Central memory CD8-positive, alpha-beta T cell (primary cell): ENCODE measurements at places on chromosomes 13 and 19.

DNA sequence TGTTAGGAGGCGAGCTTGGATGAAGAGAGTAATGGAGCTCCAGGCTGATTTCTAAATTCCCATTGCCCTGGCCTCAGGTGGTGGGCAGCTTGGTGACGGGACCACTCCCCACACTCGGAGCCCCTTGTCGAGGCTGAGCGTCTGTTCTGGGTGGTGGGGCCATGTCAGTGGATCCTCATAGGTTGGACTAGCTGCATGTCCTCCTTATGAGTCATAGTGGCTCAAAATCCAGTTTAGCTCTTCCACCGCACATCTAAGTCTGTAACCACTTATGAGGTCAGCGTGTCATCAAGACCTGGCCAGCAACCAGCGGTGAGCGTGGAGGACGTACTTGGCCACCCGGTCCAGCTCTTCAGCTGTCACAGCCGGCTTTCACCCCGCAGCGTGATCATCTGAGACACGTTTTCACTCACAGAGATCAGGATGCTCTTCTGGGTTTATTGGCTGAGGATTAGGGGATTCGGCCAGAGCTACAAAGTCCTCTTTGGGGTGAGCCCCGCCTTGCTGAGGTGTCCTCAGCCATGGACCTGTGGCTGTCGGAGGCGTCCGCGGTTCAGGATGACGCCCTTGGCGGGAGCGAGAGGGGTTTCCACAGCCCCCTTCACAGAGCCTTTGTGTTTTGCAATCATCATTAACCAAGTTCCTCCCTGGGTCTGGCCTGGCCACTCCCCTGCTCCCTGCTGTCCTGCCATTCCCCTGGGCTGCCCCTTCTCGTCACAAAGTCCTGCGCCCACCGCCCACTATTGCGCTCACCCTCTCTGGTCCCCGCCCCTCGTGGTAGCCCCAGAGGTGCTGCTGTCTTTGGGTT is 41.9 kb downstream of the ADPRHL1 start:
- no peak for DNase-seq

- DNase-seq = no peak
Observed at GRCh38 chr19:14333101-14333871, 48.0 kb upstream of the ADGRE5 start.

- no peak for DNase-seq
Observed at GRCh38 chr19:11205939-11206570, 8.7 kb upstream of the KANK2 start.

GRCh38 chr19:10517361-10517759 is at the start of gene S1PR5:
Gene S1PR5 (minus strand): TSS chr19:10517447. CDS start chr19:10515011, 2,436 bp downstream.
- DNase-seq = no peak

- no peak for DNase-seq
Observed at GRCh38 chr13:25761041-25761440, 290.8 kb downstream of the SHISA2 start.

GRCh38 chr13:68023838-68024581 is 793.9 kb upstream of the PCDH9 start:
- no peak for DNase-seq

GRCh38 chr19:45439190-45439568 is 15.5 kb upstream of the ERCC1 start:
- DNase-seq = no peak

GRCh38 chr13:74452881-74453280 is 318.7 kb upstream of the KLF12 start:
- no peak for DNase-seq

GRCh38 chr13:22589880-22590279 is 590.9 kb upstream of the SGCG start:
- no peak for DNase-seq

GRCh38 chr19:45306518-45307027 is 16.1 kb downstream of the CKM start:
- DNase-seq = no peak

GRCh38 chr19:47644199-47644598 is 35.3 kb downstream of the BICRA start:
- DNase-seq = no peak

DNA sequence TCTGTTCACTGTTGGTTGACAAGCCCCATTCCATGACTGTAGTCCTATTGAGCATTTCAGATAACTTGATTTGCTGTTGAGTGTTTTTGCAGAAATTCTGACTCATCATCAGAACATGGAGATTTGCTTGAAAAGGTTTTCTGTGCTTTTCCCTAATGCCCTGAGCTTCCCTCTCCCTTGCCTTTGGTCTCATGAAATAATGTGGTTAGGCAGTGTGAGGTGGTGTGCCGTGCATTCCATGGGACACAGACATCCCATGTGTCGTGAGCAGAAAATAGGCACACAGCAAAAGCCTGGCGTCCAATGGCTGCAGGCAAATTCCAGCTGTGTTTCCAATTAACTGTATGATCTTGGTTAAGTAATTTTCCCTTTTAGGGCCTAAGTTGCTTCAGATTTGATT is 197.4 kb downstream of the DLEU7 start:
- no peak for DNase-seq

GRCh38 chr19:37979547-37980082 is 72.6 kb downstream of the SIPA1L3 start:
- no peak for DNase-seq

GRCh38 chr19:53555352-53555751 is 17.4 kb downstream of the ZNF331 start:
- no peak for DNase-seq

DNA sequence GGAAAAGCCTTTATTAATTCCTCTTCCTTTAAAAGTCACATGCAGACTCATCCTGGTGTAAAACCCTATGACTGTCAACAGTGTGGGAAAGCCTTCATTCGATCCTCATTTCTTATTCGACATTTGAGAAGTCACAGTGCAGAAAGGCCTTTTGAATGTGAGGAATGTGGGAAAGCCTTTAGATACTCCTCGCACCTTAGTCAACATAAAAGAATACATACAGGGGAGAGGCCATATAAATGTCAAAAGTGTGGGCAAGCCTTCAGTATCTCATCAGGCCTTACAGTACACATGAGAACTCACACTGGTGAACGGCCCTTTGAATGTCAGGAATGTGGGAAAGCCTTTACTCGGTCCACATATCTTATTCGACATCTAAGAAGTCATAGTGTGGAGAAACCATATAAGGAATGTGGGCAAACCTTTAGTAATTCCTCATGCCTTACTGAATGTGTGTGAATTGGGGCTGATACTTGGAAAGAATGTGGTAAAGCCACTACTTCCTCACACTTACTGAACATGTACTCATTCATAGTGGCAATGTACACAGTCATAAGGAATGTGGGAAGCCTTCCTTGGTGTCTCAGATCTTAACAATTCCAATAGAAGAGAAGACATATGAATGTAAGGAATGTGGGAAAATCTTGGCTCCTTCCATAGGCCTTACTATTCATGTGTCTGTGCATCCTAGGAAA is 18.8 kb downstream of the ZNF559 start:
- DNase-seq = no peak

DNA sequence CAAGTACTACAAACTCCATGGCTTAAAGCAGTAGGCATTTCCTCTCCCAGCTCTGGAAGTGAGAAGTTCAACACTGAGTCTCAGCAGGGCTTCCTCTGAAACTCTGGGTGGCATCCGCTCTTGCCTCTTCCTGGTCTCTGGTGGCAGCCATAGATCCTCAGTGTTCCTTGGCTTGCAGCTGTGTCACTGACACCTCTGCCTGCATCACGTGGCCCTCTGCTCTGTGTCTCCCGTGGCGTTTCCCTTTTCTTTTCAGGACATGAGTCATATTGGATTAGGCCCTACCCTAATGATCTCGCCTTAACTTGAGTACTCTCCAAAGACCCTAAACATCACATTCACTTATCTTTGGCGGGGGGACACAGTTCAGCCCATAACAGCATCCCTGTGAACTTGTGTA is 466.7 kb downstream of the MYO16 start:
- no peak for DNase-seq

DNA sequence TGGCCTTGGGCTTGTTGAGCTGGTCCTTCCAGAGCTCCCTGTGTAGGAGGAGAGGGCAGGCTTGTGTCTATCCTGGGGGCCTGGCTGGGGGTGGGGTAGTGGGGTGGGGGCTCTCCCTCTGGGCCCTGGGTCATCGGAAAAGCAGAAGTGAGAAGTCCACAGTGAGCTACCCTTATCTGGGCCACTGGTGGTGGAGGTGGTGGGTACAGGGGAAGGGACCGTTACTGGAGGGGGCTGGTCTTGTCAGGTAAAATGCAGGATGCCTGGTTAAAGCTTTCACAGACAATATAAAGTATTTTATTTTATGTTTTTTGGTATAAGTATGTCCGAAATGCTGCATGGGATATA is 342 bp upstream of the SIGLEC10 start:
- DNase-seq = no peak

- no peak for DNase-seq
Observed at GRCh38 chr19:42313096-42313839, at the start of gene TMEM145. Gene TMEM145 (plus strand): TSS chr19:42313309. CDS start chr19:42313377, 68 bp downstream.

- no peak for DNase-seq
Observed at GRCh38 chr13:35855531-35856019, 275.6 kb downstream of the DCLK1 start.

DNA sequence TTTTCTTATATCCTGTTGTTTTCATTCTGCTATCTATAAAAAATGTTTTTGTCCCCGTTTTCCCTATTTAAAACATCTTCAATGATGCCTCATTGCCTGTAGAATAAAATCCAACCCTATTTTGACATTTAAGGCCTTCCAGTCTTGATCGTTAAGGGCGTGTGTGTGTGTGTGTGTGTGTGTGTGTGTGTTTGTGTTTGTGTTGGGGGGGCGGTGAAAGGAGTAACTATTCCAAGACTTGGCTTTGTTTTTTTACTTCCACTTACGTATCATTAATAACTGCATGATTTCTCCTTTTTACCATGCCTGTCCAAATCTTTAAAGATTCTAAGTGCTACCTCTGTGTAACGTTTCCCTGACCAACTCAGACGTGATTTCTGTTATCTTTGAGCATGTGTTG is 784 bp downstream of the PIBF1 start:
- no peak for DNase-seq

- no peak for DNase-seq
Observed at GRCh38 chr19:10433131-10433536, 12.8 kb downstream of the PDE4A start.

DNA sequence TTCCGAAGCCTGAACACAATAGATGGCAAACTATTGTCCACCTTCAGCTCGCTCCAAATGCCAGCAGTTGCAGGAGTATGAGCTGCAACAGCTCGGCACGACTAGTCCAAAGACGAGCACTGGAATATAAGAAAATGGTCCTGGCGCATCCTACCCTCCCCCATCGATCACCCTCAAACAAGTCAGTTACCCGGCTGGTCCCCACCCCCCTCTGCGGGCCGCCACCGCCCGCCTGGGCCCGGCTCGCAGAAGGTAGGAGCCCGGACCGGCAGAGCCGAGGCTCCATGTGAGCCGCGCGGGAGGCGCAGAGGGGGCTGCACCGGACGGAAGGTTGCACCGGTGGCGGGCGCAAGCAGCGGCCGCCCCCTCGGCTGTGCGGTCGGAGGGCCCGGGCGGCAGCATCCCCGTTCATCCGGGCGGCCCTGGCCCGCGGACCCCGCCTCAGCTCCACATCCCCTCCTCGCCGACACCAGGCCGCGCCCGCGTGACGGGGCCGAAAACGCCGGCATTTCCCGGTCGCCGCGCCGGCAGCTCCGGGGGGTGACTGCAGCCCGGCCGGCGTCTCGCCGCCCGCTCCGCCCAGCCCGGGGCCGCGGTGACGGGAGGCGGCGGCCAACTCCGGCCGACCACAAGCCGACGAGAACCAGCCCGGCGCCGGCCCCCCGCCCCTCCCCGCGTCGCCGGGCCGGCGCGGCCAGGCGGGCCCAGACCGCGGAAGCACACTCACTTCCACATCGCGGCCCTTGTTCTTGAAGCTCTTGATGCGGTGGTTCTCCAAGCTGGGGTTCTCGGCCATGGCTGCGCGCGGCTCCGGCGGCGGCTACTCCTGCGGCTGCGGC is 552 bp downstream of the KPNA3 start:
- DNase-seq = peak; percentile 27

DNA sequence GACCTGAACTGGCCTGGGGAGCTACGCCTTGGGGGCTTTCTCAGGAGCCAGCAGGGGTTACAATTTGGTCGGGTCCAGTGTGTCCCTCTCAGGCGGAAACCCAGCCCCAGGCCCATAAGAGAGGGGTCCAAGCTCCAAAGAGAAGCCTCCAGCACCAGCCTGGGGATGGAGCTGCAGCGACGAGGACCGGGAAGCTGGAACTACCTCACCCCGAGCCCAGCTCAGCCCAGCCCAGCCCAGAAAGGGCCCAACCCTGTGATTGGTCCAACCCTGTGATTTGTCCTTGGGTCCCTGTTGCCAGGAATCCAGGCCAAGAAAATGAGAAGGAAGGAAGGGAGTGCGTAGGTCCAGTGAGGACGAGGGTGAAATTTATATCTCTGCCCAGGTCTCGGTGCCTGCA is 24.1 kb downstream of the CLEC4M start:
- no peak for DNase-seq

- no peak for DNase-seq
Observed at GRCh38 chr19:2923510-2923909, 21.3 kb downstream of the ZNF77 start.

- no peak for DNase-seq
Observed at GRCh38 chr19:39768786-39769185, 9.9 kb upstream of the LEUTX start.

GRCh38 chr13:77719128-77719527 is 21.6 kb downstream of the SLAIN1 start:
- no peak for DNase-seq

DNA sequence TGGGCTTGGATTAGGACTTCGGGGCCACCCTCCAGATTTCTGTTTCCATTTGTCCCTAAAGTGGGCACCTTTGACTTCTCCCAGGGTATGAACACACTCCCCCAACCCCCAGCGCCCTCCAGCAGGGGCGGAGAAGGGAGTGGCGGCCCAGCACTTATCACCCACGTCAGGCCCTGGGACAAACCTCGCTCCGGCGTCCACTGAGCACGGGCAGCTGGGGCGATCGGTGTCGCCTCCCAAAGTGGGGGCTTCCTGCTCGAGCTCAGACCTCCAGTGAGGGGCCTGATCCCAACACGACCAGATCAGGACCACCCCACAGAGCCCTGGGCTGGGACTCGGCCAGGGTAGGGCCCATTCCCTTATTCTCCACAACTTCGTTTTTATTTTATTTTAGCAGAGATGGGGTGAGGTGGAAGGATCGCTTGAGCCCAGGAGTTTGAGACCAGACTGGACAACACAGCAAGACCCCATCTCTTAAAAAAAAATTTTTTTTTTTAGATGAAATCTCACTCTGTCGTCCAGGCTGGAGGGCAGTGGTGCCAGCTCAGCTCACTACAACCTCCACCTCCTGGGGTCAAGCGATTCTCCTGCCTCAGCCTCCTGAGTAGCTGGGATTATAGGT is 3.7 kb upstream of the TCF3 start:
- DNase-seq = no peak

GRCh38 chr13:95713651-95714050 is 36.7 kb downstream of the DNAJC3 start:
- no peak for DNase-seq

- no peak for DNase-seq
Observed at GRCh38 chr19:52138983-52139251, 821 bp downstream of the ZNF616 start.

- no peak for DNase-seq
Observed at GRCh38 chr13:114115796-114116195, 16.6 kb downstream of the RASA3 start.

- DNase-seq = peak; percentile 77
Observed at GRCh38 chr19:42270346-42271044, 1.4 kb downstream of the CIC start.

- DNase-seq = no peak
Observed at GRCh38 chr19:54399189-54399588, 16.1 kb upstream of the TTYH1 start.

- DNase-seq = no peak
Observed at GRCh38 chr13:100235311-100235901, 146.5 kb downstream of the PCCA start.

GRCh38 chr13:56736966-56737365 is 403.8 kb upstream of the PRR20A start:
- no peak for DNase-seq

GRCh38 chr13:102825400-102825799 is 20.4 kb upstream of the ERCC5 start:
- DNase-seq = no peak
